ENCODE measurements at places on chromosomes 12 and 14.

DNA sequence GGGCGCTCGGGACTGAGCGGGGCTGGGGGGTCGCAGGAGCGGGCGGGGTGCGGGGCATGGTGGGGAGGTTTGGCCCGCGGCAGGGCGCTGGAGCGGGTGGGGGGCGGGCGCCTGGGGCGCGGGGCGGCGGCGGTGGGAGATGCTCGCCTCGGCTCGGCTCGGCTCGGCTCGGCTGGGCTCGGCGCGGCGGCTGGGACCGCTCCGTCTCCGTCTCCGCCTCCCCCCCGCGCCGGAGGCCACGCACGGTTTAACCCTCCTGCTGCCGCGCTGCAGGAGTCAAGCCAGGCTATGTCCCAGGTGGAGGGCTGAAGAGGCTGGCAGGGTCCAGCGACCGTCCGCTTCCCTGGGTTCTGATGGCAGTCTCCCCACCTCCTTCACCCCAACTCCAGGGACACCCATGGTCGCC, at the start of gene PIANP:
Gene PIANP, minus strand, starts transcription at position 170 of the 406 bp plus-strand sequence. CDS start 2,754 bp downstream, outside the sequence.
- DNase-seq, result no peak

DNA sequence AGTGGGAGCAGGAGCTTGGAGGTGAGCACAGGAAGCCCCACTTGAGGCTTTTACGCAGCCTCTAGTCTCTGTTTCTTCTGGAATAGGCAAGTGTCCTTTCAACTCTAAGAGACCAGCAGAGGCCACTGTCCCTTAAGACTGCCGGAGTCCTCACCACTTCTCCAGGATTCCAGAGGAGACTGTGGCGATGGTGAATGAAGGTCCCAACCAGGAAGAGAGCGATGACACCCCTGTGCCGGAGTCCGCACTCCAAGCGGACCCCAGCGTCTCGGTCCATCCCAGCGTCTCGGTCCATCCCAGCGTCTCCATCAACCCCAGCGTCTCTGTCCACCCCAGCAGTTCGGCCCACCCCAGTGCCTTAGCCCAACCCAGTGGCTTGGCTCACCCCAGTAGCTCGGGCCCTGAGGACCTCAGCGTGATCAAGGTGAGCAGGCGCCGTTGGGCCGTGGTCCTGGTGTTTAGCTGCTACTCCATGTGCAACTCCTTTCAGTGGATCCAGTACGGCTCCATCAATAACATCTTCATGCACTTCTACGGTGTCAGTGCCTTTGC, 442 bp downstream of the FLVCR2 start:
- DNase-seq, result no peak

- DNase-seq, result no peak
These were observed 247.1 kb upstream of the TBX3 start for GRCh38 chr12:114931025-114931424.

- DNase-seq, result no peak
These were observed 21.8 kb downstream of the CAPS2 start for GRCh38 chr12:75308279-75308678.

GRCh38 chr12:132764231-132764630, 2.6 kb upstream of the ANKLE2 start:
- no peak for DNase-seq

- no peak for DNase-seq
These were observed 8.0 kb upstream of the SLC17A8 start for GRCh38 chr12:100348657-100349454.

GRCh38 chr12:42810006-42810405, 220.5 kb upstream of the PRICKLE1 start:
- DNase-seq, result no peak

GRCh38 chr12:7503686-7504415, at the start of gene CD163:
Gene CD163, minus strand, starts transcription at chr12:7503777. Its CDS starts 87 bp downstream, at chr12:7503690.
- DNase-seq, result no peak

DNA sequence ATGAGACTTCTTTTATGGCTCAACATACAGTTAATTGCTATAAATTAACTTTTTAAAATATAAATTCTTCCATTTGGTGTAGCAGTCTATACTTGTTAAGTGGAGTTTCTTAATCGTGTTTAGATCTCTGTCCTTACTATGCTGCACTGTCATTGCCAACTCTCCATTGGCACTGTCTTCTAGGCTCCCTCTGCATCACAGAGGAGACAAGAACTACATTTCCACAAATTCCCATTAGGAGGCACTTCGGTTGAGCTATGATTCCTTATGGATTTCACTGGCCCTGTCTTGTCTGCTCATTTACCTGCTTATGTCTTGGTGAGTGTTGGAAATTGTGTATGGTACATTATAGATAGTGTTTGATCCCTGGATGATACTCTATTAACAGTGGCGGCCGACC, 630.9 kb upstream of the ATXN7L3B start:
- no peak for DNase-seq

GRCh38 chr12:7916936-7917335, 19.1 kb downstream of the SLC2A3 start:
- no peak for DNase-seq

- no peak for DNase-seq
These were observed 66.4 kb upstream of the SRSF5 start for GRCh38 chr14:69700575-69700974.

- DNase-seq, result no peak
These were observed 105.1 kb downstream of the TMTC3 start for GRCh38 chr12:88247241-88247643.

DNA sequence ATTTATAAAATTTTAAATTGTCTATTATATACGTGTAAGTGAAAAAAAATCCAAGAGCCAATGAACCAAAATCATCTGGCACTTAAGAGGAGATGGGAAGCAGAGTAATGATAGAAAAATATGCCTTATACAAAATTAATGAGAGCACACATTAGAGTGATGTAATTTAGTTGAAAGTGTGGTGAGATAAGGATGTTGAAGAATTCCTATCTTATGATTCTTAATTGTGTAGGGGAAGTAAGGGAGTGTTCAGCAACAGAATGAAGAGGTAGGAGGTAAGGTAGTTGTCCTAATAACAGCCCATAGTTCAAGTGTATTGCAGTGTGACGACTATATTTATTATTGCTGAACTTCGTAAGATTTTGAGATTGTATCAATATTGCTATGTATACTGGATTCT, 843.4 kb upstream of the FLRT2 start:
- no peak for DNase-seq

GRCh38 chr12:9782547-9783382, 22.1 kb upstream of the CD69 start:
- DNase-seq, result no peak

GRCh38 chr12:40058721-40059190, 47.1 kb downstream of the SLC2A13 start:
- DNase-seq, result no peak

- no peak for DNase-seq
These were observed 52.6 kb downstream of the HECTD1 start for GRCh38 chr14:31154956-31155355.

- no peak for DNase-seq
These were observed 244.2 kb downstream of the SOX5 start for GRCh38 chr12:23704992-23705943.

DNA sequence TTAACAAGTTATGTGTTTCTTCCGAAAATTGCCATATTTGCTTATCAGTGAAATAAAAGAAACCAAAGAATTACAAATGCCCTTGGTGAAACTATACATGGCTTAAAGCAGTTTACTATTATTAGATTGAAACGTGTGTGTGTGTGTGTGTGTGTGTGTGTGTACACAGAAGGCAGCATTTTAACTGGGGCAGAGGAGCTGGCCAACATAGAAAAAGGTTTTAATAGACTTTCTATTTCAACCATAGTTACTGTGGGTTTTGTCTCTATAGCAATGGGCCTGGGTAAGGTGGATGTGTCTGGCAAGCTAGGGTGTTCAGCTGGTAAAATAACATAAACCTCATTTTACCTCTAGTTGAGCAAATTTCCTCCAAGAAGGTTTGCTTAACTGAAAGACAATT, 6.5 kb downstream of the PRICKLE1 start:
- no peak for DNase-seq

GRCh38 chr12:91964501-91964900, 181.1 kb downstream of the BTG1 start:
- DNase-seq, result no peak

- no peak for DNase-seq
These were observed 133.5 kb downstream of the TGFB3 start for GRCh38 chr14:75848167-75848913.

Measured in activated CD4-positive, CD25-positive, alpha-beta regulatory T cell treated with anti-CD3 and anti-CD28 coated beads, Interleukin-2, amount 50 U/mL, for 16 hours (primary cell).